ENCODE measurements at places on chromosomes 16 and 17. TPM values are rescaled to one million over a fixed set of nuclear protein-coding genes. Genes with fewer than 3 reads are reported as not detected.

The NPIPA2 gene
- total RNA-seq: not detected

The ACADVL gene
- total RNA-seq: 187 TPM

The TP53I13 gene
- total RNA-seq: 25.1 TPM

The MFAP4 gene
- total RNA-seq: not detected

The NUBP1 gene
- total RNA-seq: 30.0 TPM

The CYGB gene
- total RNA-seq: 24.6 TPM

The ATP2A1 gene
- not detected for total RNA-seq

The VASN gene
- 0.13 TPM for total RNA-seq

The CDH13 gene
- total RNA-seq: 150 TPM

The ARL17A gene
- total RNA-seq: 2.7 TPM

The PGAP3 gene
- total RNA-seq: 3.1 TPM

The EDC4 gene
- total RNA-seq: 50.1 TPM

The DNAH17 gene
- under 0.01 TPM for total RNA-seq

The IL17C gene
- 0.79 TPM for total RNA-seq

The CRYBA1 gene
- total RNA-seq: not detected

The KRTAP4-3 gene
- total RNA-seq: not detected

The HOXB8 gene
- 22.9 TPM for total RNA-seq

The JPH3 gene
- total RNA-seq: 0.13 TPM

The DGKE gene
- 8.6 TPM for total RNA-seq

The TNFRSF13B gene
- total RNA-seq: not detected

The SLC9A5 gene
- total RNA-seq: 0.20 TPM

The TBC1D3H gene
- total RNA-seq: not detected
